ENCODE measurements at places on chromosomes 7 and 10. TPM values are rescaled to one million over a fixed set of nuclear protein-coding genes. Genes with fewer than 3 reads are reported as not detected.

AKR1D1 gene
- not detected for total RNA-seq

TNS3 gene
- 28.3 TPM for total RNA-seq

DNA sequence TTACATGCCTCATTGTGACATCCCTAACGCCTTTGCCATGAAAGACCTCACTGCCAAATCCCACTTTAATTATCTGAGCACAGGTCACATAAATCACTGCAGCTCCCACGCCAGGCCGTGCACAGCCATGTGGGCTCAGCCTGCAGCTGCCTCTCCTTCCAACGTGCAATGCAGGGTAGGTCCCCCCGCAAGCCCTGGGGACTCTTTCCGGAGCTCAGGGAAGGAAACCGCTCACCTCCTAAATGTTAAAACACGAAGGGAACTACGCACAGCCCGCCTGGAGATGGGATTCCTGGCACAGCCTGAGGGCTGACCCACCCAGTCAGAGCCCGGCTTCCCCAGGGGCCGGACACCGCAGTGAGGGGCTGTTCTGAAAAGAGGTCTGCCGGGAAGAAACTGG is 128.0 kb downstream of the MAD1L1 start:
- no peak for DNase-seq

GRCh38 chr10:55460008-55460407 is 659.0 kb upstream of the PCDH15 start:
- no peak for DNase-seq

DNA sequence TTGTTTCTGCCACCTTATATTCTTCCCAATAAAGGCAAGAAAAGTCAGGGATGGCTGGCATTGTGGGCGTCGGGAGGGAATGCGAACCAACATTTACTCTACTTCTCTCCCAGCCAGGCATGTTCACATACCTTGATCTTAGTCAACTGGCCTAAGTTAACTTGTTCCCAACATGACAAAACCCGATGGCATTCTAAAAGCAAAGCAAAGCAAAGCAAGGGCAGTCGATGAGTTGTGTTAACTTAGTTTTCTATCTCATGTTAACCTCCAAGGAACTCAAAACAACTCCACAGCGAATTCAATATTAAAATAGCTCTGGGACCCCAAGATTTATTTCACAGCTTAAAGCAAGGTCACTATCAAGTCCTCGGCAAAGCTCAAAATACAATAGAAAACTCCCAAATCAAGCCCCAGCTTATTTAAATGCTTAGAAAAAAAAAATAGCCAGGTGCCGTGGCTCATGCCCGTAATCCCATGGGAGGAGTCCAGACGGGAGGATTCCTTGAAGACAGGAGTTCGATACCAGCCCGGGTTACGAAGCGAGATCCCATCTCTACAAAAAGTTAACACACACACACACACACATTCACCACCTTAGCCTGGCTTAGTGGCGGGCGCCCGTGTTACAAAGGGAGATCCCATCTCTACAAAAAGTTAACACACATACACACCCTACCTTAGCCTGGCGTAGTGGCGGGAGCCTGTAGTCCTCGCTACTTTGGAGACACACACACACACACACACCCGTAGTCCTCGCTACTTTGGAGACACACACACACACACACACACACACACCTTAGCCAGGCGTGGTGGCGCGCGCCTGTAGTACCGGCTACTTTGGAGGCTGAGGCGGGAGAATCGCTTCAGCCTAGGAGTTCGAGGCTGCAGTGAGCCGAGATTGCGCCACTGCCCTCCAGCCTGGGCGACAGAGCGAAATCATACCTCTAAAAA is 901 bp upstream of the CCNY start:
- no peak for DNase-seq

DNA sequence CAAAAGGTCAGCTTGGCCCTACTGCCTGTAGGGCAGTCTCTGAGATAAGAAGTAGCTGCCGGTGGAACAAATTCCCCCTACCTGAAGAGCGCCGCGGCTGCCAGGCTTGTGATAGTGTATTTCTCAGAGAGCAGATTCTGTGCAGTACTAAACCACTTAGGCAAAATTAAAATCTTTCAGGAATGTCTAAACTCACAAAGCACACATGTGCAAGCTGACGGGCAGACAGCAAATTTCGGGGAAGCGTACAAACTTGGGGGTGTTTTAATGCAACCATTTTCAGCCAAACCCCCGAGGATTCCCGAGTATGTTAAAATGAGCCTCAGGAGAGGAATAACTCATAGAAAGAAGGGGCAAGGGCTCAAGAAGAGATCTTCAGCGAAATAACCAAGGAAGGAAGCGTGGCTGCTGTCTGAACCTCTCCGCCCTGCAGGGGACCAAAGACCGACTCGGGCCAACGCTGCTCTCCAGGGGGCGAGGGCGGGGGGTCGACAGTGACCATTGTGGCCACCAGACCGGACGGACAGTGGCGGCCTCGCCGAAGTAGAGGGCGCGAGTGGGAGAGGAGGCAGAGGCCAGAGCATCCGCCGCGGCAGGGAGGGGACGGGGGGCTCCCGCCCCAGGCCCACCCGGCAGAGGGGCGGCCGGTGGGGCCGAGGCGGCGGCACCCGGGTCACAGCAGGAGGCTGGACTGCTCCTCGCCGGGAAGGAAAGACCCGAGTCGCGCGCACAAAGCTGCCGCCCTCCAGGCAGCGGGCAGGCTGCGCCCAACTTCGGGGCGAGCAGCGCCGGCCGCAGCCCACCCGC is 819 bp downstream of the HYCC1 start:
- peak; percentile 22 for DNase-seq

DNA sequence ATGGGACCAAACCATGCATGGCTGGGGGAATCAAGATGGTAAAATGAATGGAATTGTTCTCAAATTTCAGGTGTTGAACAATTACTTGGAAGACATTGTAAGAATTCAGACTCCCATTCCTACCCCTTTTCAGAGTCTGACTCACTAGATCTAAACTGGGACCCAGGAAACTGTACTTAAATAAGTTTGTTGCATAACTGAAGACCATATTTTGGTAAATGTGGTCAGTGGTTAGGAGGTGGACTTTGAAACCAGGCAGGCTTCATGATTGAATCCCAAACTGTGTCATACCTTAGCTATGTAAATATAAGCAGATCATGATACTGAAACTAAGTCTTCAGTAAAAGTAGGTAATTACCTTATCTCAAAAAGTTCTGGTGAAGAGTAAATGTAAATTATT is 41.7 kb downstream of the ZWINT start:
- DNase-seq, result no peak

GRCh38 chr10:24393201-24393600 is 184.3 kb downstream of the KIAA1217 start:
- DNase-seq, result peak; percentile 16

DNA sequence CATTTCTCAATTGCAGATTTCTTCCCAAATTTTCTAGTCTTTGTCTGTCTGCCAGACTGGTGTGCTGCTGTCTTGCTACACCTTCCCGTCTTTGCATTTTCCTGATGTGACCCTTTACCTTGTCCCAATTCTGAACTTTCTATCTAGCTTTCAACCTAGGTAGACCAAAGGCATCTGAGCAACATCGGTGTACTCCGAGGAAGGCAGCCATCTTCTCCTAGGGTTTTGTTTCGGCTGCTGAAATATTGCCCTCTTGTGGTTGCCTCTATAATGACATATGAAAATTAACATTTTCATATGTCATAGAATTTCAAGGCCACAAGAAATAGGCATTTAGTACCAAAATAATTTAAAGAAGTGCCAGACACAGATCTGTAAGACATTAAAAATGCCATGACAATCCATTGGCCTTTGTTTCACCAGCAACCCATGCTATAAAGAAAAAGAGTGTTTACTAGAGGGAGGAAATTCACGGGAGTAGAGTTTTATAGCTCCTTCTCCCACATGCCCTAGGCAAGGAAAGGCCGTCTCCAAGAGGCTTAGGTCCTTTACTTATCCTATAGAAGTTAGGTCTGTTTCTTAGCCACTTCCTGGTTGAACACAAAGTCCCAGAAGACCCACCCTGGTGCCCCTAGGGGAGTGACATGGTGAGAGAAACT is 23.4 kb downstream of the OR9A2 start:
- peak; percentile 75 for DNase-seq

DNA sequence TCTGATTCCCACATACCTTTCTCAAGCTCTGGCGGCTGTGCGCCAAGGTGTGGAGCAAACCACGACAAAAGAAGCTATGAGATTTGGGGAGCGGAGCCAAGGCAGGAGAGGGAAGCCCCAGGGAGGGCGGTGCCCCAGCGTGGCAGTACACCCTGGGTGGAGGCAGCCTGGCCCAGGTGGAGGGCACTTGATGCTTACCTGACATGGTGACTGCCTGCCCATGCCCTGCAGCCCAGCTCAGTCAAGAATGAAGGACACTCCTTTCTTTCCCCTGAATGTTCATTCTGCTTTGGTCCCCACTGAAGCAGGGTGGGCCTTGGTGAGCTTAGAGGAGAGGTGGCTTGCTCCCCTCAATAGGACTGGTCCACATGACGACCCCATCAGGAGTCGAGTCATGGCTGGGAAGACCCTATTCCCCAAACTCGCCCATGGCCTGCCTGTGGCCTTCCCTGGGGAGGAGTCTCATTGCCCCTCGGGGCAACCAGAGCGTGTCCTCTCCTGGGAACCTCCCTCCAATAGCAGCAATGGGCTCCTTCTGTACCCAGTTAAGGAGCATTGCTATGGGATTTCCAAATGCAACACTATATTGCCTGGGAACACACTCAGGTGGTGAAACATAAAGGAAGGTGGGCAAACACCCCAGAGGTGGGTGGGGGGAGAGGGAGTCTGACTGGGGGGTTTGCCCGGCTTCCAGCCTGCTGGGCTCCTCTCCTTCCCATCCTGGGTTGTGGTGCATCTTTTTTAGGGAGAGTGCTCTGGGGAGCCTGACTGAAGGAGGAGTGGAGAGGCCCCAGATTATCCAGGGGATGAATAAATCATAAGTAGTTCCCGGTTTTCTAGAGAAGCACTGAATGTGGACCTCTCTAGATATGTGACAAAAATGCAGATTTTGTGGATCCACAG is 22.7 kb downstream of the RAMP3 start:
- DNase-seq, result no peak

- DNase-seq, result no peak
Measured at GRCh38 chr10:104325436-104326435, 12.5 kb downstream of the ITPRIP start.

DNA sequence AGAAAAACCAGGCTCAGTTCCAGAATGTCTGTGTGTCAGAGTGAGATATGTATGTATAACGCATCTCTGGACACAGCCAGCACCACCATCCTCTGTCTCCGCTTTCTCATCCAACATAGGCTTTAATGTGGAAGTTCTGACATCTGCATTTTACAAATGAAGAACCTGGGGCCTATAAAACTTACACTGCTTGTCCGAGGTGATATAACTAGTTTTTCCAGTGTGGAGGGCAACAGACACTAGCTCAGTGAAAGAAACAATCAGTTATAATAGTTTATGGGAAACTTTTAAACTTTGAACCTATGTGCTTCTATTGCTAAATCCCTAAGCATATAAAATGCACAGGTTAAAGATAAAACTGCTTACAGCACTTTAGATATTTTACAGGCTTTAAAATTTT is 208.7 kb downstream of the CRPPA start:
- DNase-seq, result no peak

DNA sequence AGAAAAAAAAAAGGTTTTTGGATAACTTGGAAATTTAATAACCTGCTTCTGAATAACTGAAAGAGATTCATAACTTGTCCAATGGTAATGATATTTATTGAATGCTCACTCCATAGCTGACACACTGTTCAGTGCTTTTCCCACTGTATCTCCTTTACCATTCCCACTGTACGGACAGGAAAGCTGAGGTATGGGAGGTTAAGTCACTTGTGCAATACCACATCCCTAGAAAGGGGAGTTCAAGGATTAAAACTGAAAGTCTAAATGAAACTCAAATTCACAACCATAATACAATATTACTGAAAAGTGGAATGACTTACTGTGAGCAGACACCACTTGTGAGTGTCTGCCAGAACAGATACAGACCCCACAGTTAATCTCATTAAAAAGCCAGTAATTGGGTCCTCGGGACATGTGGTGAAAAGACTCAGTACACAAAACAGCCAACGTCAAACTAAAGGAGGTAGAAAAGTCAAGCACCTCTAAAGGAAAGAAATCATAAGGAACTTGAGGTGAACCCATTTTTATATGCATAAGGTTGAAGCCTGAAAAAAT is 13.8 kb upstream of the RHOBTB1 start:
- DNase-seq, result no peak

DNA sequence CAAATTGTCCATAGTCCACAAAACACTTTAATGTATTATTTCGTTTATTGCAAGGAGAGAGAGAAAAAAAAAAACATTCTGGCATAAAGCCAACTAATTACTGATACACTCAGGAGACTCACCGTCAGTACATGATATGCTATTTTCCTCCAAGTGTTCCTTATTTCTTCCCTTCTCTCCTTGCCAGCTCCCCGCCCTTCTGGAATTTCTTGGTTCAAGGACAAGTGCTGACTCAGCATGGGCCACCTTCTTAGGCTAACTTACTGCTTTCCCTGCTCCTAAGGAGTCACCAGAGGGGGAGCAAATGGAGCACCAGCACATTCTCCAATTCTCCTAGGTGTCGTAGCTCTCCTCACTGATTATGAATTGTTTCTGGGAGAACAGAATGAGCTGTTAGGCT is 133.8 kb upstream of the HDAC9 start:
- DNase-seq, result peak; percentile 78

DNA sequence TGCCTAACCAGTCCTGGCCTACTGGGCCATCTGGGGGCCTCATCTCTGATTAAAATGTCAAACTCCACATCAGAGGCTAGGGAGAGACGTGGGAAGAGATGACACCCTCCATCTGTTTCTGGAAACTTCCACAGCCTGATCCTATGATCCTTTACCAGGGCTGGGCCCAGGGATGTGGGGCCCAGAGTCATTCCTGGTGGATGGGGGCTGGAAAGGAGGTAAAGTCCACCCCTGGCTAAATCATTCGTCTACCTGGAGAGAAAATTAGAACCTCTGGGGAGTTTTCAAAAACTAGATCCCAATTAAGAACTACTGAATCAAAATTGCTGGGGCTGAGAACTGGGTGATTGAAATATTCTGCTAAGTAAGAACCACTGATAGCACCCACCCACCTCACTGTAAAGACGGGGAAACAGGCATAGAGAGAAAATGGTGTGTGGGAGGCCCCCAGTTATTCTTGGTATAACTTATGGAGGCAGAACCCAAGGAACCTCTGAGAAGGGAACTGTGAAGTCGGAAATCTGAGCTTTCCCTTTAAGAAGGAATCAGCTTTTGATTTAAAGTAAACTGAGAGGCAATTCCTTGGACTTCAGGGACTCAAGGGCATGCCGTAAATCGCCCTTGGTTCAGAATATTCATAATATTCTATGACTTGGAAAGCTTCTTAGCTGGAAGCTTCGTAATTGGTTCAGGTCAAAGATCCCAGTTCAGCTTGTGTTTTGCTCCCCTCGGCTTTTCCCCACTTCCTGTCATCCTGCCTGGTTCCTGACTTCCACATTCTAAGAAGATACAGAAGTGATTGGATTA is 53.1 kb downstream of the PRKAG2 start:
- DNase-seq, result no peak

DNA sequence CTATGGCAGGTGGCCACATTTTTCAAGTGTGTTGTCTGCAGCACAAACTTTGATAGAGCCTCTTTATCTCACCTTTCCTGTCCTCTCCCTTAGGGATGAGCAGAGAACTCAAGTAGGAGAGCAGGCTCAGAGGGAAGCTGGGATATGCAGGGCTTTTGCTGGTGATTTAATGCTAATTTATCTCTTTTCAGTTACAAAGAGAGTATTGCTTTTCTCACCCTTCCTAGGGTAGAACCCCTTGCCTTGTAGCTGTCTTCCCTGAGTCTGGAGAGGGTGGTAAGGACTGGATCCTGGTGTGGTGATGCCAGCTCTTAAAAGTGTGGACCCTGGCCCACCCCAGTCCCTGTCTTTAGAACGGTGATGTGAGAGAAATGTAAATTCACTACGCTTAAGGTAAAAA is 1061.4 kb downstream of the TYW1 start:
- no peak for DNase-seq
